ENCODE measurements at places on chromosomes 7 and 10. TPM values are rescaled to one million over a fixed set of nuclear protein-coding genes. Genes with fewer than 3 reads are reported as not detected.

- no peak for DNase-seq
These were observed 434.3 kb downstream of the MDFIC start for GRCh38 chr7:115356139-115356746.

DNA sequence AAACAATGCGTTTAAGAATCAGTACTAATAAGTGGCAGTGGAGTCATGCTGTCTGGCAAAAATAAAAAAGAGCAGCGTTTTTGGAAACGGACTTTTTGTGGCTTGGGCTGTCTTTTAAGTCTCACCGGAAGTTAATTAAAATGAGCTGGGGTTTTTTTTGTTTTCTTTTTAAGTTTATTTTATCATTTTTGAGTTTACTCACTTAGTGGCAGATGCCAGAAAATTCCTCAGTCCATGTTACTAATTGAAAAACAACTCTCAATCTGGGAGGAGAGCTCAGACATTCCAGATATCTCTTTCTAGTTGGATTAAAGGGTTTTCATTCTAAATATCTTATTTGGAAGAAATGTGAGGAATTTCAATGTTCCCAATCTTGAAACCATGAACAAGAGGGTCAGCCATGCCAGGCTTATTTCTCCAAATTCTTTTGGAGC, 133.8 kb upstream of the AGR3 start:
- DNase-seq, result no peak

- no peak for DNase-seq
These were observed 296.0 kb upstream of the KIAA1217 start for GRCh38 chr10:23912884-23913404.

The PON1 gene
- total RNA-seq, result 0.26 TPM

DNA sequence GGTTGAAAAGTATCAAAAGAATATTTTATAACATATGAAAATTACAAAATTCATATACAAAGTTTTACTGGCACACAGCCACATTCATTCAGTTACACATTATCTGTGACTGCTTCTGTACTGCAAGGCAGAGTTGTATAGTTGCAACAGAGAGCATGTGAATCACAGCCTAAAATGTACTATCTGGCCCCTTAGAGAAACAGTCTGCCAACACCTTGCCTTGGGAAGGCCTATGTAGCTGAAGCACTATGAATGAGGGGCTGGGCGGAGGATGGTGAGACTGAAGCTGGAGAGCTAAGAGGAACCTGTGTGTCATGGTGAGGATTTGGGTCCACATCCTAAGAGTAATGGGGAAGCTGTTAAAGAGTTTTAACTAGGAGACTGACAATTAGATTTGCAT, 35.7 kb downstream of the PDZD8 start:
- DNase-seq, result no peak

DNA sequence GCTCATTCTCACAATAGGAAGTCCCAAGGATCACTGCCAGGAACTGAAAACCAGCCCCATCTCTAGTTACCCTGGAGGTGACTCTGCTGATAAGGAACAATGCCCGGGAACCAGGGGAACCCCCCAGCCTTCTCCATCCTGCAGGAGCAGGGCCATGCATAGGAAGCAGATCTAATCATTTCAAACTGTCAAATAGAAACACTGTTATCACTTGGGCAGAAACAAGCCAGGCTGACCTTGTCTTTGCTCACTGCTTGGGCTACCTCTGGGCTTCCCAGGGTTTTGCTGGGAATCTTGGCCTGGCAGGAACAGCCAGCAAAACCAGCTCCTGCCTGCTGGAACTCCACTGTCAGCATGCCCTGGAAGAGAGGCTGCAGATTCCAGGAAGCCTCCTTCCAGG, 114.1 kb downstream of the RNF216 start:
- no peak for DNase-seq

DNA sequence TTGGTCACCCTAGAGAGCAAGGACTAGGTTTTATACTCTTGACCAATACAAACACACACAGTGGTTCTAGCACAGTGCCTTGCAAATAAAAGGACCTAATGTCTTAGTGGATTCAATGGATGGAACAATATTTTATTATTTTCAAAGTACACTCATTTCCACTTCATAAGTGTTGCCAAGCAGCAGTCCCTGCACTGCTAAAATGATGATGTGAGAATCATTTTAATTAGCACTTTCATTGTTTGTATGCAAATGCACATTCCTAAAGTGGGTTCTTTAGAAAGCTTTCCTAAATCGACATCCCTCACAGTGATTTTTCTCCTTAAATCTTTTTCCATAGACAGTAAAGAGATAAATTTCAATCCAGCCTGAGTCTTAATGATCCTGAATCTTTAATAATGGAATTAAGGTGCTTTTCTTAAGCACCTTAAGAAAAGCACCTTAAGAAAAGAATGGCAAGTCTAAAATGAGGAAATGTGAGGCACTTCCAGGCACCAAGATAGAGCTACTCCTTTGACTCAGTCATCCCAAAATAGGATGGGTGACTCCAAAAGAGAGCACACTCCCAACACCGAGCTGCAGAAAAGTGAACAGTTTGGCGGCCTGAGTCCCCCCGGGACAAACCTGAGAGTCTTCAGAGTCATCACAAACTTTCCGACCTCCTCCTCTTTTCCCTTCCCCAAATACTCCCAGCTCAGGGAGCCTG, 84.5 kb downstream of the SORBS1 start:
- no peak for DNase-seq

- no peak for DNase-seq
These were observed 281.0 kb downstream of the ADRA2A start for GRCh38 chr10:111357859-111358258.

DNA sequence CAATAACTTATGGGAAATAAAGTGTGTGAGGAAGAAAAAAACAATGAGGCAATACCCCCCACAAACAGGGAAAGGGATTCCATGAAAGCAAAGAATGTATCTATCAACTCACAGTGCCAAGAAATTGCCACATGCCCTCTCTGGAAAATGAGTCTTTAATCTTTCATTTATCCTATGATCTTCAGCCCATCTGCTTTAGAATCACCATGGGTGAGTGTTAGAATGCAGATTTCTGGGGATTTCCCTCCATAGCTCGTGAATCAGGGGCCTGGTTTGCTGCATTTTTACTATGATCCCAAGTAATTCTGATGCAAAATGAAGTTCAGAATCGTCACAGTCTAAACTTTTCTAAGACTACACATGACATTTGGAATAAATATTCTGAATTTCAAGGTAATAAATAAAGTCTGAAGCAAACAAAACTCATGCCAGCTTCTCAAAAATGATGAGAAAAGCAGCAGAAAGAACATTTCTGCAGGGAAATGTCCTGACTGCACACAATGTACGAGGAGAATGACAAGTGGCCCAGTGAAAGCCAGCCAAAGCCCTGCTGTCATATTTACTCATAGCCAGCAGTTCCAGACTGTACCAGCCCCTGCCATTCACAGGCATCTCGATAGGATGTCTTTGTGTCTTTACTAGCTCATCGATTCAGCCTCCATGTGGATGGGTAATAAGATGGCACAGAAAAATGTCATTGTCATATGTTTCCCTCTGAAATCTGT, 167.1 kb downstream of the ELMO1 start:
- no peak for DNase-seq

DNA sequence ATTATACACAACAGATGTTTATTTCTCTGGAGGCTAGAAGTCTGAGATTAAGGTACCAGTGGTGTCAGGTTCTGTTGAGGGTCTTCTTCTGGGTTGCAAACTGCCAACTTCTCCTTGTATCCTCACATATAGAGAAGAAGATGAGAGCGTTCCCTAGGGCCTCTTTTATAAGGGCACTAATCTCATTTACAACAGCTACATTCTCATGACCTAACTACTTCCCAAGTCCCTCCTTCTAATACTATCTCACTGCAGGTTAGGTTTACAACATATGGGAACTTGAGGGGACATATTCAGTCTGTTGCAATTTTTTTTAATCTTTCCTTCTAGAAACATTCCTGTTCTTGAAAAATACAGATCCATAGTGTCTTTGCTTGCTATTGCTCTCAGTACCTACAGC, 18.3 kb upstream of the FAM3C start:
- no peak for DNase-seq

The AGBL3 gene
- 1.6 TPM for total RNA-seq

GRCh38 chr10:11411926-11412545, 199.4 kb downstream of the USP6NL start:
- DNase-seq, result no peak

DNA sequence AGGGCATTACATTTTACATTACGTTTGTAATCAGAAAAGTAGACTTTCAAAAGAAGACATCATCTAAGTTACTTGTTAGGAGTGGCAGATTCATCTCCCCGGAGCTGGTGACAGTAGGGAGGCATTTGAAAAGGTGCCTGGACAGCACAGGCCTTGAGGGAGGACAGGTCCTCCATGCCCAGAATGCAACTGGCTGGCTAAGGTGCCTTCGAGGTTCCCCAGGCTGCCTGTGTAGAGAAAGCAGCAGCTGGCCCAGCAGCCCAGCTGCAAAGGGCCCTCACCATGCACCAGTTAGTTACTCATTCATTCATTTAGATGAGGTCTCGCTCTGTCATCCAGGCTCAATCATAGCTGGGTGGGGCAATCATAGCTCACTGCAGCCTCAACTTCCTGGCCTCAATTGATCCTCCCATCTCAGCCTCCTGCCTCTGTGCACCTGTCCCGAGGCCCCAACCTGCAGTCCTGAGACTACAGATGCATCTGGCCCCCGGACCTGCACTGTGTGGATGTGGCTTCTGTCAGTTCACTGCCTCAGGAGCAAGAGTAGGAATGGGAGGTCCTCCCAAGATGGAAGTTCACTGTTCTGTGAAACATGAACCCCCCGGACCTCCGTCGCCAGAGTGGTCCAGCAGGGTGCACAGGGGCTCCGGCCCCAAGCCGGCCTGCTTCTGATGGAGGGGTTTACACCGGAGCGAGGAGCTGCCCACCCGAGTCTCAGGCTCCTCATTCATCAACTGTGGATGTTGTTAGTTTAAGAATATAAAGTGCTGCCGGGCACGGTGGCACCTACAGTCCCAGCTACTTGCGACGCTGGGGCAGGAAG, 36.6 kb downstream of the PRKAG2 start:
- DNase-seq, result no peak

The FLNC gene
- 8.0 TPM for total RNA-seq

DNA sequence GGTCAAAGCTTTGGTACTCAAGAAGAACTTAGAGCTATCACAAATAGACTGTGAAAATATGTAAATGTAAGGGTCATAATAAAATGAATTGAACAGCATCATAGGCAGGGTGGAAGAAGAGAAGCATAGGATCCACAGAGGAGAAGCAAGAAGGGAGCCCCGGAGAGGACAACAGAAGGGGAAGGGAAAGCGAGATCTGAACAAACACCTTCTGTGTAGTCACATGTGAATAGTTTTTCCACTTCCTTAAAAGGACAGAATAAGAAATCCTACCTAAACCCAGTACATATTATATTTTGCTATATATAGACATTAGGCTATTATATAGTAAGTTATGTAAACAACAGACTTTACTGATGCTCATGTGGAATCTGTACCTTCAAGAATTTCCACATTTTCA, 160.2 kb downstream of the DKK1 start:
- DNase-seq, result no peak

DNA sequence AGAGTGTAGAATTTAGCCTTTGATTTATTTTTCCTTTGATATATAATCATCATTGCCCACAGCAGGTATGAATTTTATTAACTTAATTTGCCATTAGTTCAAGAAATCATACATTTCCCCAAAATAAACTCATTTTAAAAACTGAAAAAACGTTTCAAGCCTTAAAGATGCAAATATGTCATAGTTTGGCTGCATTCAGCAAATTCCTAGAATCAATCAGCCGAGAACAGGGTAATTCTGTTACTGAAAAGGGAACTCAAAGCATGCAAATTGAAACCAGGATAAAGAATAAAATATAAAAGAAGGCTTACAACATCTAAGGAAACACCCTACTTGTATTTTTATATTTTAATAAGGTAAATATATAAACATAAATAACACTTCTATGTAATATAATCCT, 233.8 kb upstream of the PRKCQ start:
- DNase-seq, result no peak

The C7orf33 gene
- not detected for total RNA-seq

The CNTNAP2 gene
- total RNA-seq, result 63.8 TPM

GRCh38 chr10:84336406-84337090, 8.2 kb downstream of the CCSER2 start:
- no peak for DNase-seq

- DNase-seq, result peak; percentile 9
These were observed 56.7 kb downstream of the CFAP46 start for GRCh38 chr10:132885451-132886210.

GRCh38 chr10:31745612-31746376, 182.8 kb downstream of the ARHGAP12 start:
- no peak for DNase-seq

DNA sequence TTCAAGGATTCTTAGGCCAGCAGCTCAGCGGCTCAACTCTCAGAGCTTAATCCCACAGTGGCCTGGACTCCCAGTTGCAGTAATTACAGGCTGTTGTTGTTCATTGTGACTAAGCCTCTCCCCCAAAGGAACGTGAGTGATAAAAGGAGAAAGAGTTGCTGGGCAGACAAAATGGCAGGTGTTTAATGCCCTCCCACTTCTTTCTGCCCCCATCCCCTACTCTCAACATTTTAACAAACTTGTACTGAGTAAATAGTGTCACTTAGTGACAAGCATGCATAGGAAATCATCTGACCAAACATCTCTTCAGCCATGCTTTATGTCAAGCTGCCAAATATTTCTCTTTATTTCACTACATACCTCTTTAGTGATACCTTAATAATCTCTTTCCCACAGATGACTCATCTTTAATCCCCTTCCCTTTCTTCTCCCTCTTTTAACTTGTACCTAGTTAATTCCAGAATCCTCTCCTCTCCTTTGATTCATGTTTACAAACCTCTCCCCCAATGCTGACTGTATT, 12.4 kb upstream of the MTERF1 start:
- DNase-seq, result no peak

The PNLIPRP2 gene
- 0.28 TPM for total RNA-seq

The CYCS gene
- total RNA-seq, result 217 TPM

GRCh38 chr10:28940158-28940888, 263.0 kb downstream of the BAMBI start:
- DNase-seq, result no peak

The YAE1 gene
- 21.9 TPM for total RNA-seq

The PRPS1L1 gene
- total RNA-seq, result not detected

DNA sequence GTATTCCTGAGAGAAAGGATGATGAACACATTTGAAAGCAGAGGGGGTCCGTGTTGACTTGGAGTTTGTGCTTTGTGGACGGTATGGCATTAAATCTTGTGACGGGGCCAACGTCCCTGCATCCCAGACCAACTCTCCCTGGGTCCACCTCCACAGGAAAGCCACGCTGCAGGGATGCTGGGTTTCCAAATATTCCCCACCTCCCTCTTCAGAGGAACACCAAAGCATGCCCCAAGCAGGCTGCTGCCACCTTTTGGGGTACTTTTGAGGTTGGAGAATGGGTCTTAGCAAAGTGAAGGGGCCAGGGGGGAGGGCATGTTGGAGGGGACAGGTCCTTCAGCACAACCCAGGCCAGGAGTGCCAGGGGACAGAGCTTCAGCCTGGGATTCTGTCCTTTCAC, 504.4 kb downstream of the TCERG1L start:
- no peak for DNase-seq

- DNase-seq, result no peak
These were observed 16.1 kb upstream of the FKBP9 start for GRCh38 chr7:32941181-32941580.

Data from WTC11 (cell line).